Transverse colon (tissue), 4 donors: ENCODE measurements at places on chromosomes 13 and 19.

GRCh38 chr13:101115762-101116171 lies 300.5 kb downstream of the NALCN start:
- DNase-seq = no peak

DNA sequence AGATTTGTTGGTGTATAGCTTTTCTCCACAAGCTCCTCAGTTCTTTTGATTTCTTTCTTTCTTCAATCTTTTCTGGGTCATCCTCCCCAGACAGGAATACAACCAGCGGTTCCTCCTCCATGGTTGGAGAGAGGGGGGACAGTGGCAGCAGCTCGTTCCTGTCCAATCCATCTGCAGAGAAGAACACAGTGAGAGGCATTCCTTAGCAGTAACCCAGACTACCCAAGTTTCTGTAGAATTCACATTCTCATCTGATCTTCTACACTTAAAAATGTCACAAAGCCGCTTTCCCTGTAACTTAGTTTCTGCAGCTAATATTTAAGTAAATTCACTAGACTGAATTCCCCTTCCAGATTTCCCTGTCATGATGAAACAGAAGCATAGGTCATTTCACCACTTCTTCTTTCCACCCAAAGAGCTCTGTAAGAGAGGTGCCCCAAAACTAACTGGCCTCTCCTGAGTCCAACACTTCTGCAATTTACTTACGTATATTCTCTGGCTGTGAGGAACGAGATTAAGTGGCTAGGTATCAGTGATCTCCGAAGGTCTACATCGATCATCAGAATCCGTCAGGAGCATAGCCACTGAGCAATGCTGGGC lies 171.9 kb downstream of the TBC1D4 start:
- DNase-seq = no peak

- no peak for DNase-seq
These were observed 199.6 kb downstream of the KLF5 start for GRCh38 chr13:73258406-73258805.

- no peak for DNase-seq
These were observed 8.9 kb upstream of the RSPH6A start for GRCh38 chr19:45824041-45824471.

- DNase-seq = peak; percentile 85
These were observed 153.5 kb upstream of the KLF12 start for GRCh38 chr13:74287724-74288169.

GRCh38 chr13:52411629-52412028 lies 5.7 kb upstream of the THSD1 start:
- no peak for DNase-seq

DNA sequence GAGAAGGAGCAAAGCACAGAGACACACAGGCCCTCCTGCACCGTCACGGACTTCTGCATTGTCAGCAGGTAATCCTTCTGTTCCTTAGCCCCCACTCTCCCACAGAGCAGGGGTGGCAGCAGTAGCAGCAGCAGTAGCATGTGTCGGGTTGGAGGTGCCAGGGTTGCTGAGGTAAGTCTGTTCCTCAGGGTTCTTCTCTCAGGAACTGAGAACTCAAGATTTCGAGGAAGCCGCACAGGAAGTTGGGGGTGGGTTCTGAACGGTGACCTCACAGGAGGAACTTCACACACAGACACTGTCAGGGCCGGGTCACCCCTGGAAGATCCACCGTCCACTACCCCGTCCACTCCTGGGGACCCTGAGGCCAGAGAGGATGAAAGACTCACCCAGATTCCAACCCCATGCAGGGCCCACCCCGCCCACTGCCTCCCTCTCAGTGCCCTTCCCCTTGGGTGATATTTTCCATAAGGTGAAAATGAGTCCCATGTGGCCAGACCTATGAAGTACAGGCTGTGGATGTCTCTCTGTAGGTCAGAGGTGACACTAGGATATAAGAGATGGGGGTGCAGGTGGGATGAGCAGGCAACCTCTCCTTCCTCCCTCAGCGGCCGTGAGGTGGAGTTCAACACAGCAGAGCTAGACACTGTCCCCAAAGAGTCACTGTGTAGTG lies at the start of gene SIGLEC12:
Gene SIGLEC12, minus strand, starts transcription at position 207 of the 670 bp plus-strand sequence. Its CDS starts 67 bp downstream, at position 140.
- DNase-seq = peak; percentile 28

- no peak for DNase-seq
These were observed 40.3 kb downstream of the MPHOSPH8 start for GRCh38 chr13:19673473-19674430.

DNA sequence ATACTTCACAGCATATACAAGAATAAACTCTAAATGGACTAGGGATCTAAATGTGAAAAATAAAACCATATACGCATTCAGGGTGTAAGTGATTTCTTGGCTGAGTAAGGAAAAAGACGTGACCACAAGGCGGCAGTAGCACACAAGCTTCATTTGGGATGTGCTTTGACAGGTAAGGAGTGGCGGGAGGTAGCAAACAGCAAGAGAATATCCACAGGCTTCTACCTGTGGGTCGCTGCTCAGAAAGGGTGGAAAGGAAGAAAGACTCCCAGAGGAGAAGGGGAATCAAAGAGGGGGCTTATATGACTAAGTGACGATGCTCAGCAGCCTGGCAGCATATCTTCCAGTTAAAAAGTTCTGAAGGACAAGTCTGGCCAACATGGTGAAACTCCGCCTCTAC lies 2.5 kb upstream of the ZNF121 start:
- peak; percentile 85 for DNase-seq

GRCh38 chr13:27663947-27664346 lies 42.3 kb downstream of the POLR1D start:
- DNase-seq = no peak

DNA sequence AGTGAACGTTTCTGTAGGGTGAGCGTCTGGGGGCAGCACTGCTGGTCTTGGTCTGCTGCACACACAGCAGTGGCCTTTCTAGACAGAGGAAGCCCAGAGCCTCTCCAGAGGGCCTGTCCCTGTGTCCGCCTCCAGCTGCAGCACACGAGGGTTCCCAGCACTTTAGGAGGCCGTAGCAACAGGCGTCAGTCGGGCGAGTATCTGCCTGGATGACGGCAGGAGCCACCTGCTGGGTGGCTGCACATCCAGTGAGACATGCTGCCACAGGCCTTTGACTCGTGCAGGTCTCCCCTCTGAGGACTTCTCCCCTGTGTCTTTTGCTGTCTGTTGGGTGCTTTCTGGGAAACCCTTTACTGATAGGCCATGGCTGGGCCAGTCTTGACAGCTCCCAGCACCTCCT lies 22.1 kb downstream of the AP2A1 start:
- DNase-seq = no peak

DNA sequence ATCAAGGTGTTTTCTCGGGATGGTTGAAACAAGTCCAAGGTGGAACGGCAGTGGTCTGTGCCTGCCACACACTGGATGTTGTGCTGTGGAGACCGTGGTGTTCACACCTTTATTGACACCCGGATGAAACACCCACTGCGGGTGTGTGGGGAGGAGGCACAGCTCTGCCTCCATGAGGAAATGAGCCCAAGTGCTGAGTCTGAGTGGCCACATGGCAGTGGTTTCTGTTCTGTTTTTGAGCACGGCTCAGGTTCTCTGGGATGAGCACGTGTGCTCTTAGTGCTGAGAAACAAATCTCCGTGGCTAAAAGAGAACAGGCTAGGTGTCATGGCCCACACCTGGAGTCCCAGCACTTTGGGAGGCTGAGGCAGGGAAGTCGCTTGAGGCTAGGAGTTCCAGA lies 29.5 kb downstream of the UPF1 start:
- DNase-seq = no peak

GRCh38 chr13:24008679-24009078 lies 111.4 kb upstream of the C1QTNF9B start:
- no peak for DNase-seq

DNA sequence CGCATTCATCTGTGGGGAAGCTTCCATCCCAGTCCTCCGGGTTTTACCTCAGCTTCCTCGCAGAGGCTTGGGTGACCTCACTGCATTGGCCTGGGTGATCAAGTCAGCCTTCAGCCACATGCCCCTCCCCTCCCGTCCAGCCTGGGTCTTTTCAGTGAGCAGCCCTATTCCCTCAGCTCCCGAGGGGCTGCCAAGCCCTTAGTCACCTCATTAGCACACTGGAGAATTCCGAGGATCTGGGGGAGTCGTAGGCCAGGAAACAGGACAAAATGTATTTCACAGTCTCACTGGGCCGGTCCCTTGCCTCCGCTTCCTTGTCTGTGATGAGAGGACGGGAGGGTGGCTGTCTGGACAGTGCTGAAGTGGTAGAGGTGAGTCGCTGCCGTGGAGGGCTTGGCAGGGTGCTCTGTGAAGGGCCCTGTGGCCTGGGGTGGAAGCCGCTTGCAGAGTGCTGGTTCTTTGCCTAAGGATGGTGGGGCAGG lies 19.9 kb downstream of the KDM4B start:
- peak; percentile 45 for DNase-seq

DNA sequence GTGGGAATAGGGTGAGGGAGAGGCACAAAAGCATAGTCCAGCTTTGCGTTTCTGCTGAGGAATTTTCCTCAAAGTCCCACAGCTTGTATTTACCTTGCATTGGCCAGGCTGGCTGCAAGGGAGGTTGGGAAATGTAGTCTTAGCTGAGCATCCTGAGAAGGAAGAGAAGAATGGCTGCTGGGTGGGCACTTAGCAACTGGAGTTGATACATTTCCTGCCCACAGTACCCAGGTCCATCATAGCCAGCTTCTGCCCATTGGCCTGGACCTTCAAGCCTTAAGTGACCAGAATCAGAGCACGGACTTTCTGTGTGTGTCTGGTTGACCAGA lies 112.4 kb downstream of the SIPA1L3 start:
- no peak for DNase-seq

DNA sequence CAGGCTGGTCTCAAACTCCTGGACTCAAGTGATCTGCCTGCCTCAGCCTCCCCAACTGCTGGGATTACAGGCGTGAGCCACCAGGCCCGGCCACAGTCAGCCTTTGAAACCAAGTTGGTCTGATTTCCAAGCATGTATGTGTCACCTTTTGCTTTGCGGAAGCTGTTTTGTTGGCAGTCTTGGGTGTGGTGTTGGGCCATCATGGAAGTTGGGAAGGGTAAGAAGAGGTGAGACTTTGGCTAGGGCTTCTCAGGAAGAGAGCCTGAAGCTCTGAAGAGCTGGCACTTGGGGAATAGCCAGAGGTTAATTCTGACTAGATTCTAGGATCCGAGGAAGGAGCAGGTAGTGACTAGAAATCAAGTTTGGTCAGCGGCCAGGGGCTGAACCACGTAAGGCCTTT lies 2.8 kb downstream of the RSPH6A start:
- no peak for DNase-seq

- DNase-seq = peak; percentile 53
These were observed at the start of gene CEACAM16 for GRCh38 chr19:44698492-44699201. Gene CEACAM16, plus strand, starts transcription at chr19:44699151. Its CDS starts 2,306 bp downstream, at chr19:44701457.

GRCh38 chr19:4318460-4318859 lies 14.1 kb downstream of the FSD1 start:
- no peak for DNase-seq

- DNase-seq = no peak
These were observed 1471.8 kb downstream of the EFNB2 start for GRCh38 chr13:105063676-105064075.

DNA sequence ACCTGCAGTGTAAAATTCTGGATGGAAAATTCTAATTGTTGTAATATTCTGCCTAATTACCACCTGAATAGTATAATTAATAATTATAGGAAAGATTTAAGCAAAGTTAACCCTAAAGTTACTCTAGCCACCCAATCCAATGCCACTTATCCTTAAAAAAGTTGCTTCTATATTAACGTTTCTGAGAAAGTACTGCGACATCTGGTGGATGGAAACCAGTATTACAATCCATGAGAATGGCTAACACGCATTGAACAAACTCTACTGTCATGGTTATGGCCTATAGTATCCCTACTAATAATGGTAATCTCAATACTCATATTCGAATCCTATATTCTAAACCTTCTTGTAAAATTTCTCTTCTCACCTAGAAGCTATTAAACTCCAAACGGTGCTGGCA lies 1551.8 kb downstream of the SLITRK1 start:
- DNase-seq = no peak

- DNase-seq = no peak
These were observed 186.7 kb downstream of the COL4A1 start for GRCh38 chr13:110119935-110120905.

DNA sequence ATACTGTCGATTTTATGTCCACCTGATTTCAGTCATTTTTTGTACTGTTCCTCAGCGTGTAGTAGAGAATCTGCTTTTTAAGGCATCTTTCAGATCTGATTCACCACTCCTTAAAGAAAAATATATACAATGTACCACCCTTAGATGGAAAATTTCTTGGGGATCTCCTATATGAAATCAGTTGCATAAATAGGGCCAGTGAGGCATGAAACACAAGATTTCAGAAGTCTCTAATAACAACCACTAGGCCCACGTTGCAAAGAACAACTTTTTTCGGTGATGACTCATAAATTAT lies 1.4 kb downstream of the USP12 start:
- no peak for DNase-seq

- peak; percentile 32 for DNase-seq
These were observed 26.5 kb upstream of the HOMER3 start for GRCh38 chr19:18967358-18968146.

DNA sequence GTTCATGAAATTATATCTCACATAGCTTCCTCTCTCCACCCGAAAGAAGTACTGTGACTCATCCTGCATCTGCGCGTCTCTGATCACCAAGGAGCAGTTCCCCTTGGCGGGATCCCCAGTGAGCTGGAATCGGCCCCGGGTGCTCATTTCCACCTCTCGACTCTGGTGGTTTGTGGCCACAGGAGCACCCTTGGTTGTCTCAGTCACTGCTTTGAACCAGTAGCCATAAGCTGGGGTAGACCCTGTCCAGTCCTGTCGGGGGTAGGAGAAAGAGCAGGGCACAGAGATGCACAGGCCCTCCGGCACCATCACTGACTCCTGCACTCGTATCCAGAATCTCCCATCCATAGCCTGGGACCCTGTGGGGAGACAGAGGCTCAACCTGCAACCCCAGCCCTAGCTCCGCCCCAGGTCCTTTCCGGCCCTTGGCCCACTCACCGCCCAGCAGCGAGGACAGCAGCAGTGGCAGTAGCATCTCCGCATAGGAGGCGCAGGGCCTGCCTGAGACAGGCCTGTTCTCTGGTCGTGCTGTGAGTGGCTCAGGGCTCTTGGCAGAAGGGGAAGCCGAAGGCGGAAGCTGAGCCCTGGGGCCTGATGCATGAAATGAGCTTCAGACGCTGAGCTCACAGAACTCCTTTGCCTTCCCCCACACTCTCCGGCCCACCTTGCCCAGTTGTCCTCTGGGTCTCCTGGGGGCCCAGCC lies at the start of gene SIGLEC10:
Gene SIGLEC10, minus strand, starts transcription at position 536 of the 703 bp plus-strand sequence. Its CDS starts 61 bp downstream, at position 475.
- peak; percentile 47 for DNase-seq
